ENCODE measurements at places on chromosomes 13 and 19. TPM values are rescaled to one million over a fixed set of nuclear protein-coding genes. Genes with fewer than 3 reads are reported as not detected.

DNA sequence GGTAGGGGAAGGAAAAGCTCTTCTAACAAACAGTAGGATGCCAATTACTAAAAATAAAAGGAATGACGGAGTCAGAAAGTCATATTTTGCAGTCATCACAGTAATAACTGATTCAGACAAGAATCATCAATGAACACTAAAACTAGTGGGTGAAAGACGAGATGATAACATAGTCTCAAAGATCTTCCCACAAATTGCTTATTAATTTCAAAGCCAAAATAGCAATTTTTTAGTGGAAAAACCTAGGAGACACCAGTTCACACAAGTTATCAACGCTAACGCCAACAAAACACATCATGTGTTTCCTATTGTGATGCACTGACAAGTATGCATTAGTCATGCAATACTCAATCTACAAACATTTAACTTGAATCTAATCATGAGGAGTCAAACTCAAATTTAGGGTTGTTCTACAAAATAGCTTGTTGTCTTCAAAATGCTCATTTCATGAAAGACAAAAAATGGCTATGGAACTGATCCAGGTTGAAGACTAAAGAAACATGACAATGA, 18.6 kb downstream of the ZNF233 start:
- peaks cover 2% of the 10 kb centered on the region for H3K36me3 ChIP-seq
- no peaks in the 10 kb centered on the region for H3K4me1 ChIP-seq
- H3K4me3 ChIP-seq: no peak overlapping the region
- no peak overlapping the region for H3K27ac ChIP-seq
- DNase-seq: no peak

GRCh38 chr13:43770871-43771270, 15.9 kb downstream of the ENOX1 start:
- no peaks in the 10 kb centered on the region for H3K4me1 ChIP-seq
- no peaks in the 10 kb centered on the region for H3K36me3 ChIP-seq
- no peaks in the 10 kb centered on the region for H3K27me3 ChIP-seq

DNA sequence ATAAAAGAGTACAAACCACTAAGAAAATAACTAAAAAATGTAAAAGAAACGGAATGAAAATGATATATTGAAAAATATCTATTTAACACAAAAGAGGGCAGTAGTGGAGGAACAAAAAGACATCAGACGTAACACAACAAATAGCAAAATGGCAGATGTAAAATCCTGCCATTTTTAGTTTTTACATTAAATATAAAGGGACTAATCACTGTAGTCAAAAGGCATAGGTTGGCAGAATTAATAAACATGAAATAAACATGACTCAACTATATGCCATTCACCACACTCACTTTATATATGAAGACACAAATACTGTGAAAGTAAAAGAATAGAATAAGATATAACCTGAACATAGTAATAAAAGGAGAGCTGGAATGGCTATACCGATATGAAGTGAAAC, 11.0 kb downstream of the MTUS2 start:
- no peaks in the 10 kb centered on the region for H3K27me3 ChIP-seq
- DNase-seq: no peak
- H3K4me1 ChIP-seq: no peaks in the 10 kb centered on the region
- H3K36me3 ChIP-seq: no peaks in the 10 kb centered on the region
- H3K27ac ChIP-seq: no peak overlapping the region

DNA sequence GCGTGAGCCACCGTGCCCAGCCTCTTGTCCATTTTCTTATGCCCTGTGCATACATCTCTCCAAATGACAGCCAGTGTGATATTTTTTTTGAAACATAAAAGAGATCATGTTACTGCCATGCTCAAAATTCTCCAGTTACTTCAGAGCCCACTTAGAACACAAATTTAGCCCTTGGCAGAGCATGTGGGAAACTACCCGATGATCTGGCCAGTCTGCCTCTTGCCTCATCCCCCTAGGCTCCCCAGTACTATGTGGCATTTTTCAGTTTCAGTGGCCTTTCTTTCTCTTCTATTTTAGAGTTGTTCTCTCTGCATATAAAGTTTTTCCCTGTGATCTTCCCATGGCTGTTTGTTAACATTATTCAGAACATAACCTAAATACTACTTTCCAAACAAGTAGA, 323.0 kb downstream of the GPC5 start:
- no peak for DNase-seq
- H3K27me3 ChIP-seq: peaks cover 2% of the 10 kb centered on the region
- H3K27ac ChIP-seq: no peak overlapping the region
- no peaks in the 10 kb centered on the region for H3K4me1 ChIP-seq
- no peak overlapping the region for H3K4me3 ChIP-seq

DNA sequence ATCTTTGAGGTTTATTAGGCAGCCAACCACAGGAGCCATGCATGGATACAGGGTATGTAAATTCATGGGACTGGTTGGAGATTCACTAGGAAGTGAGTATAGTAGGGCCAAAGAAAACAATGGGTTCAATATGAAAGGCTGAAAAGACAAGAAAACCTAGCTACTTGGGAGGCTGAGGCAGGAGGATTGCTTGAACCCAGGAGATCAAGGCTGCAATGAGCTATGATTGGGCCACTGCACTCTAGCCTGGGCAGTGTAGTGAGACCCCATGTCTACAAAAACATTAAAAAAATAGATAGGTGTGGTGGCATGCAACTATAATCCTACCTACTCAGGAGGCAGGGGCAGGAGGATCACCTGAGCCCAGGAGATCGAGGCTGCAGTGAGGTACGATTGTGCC, 10.3 kb upstream of the SLC1A5 start:
- no peak overlapping the region for H3K27ac ChIP-seq
- no peaks in the 10 kb centered on the region for H3K36me3 ChIP-seq
- DNase-seq: no peak
- H3K27me3 ChIP-seq: no peaks in the 10 kb centered on the region
- H3K4me1 ChIP-seq: peaks cover 27% of the 10 kb centered on the region
- H3K4me3 ChIP-seq: no peak overlapping the region

DNA sequence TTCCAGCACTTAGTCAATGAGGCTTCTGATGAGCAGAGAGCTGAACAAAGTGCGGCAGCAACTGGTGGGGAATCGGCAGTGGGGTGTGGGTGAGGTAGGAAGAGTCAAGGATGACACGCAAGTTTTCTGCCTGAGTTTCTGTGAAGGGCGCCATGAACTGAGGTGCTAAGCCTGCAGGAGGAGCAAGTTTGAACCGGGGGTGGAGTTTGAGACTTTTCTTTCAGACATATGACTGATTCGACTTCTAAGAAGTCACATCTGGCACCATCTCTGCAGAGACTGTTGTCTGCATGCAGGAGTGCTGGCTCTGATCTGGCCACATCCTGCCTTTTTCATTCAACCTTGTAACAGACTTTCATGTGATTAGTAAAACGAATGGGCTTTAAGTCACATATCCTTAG, 14.8 kb upstream of the GPI start:
- peaks cover 68% of the 10 kb centered on the region for H3K36me3 ChIP-seq
- no peak overlapping the region for H3K4me3 ChIP-seq
- H3K4me1 ChIP-seq: no peaks in the 10 kb centered on the region
- peak; percentile 47 for DNase-seq

- no peak overlapping the region for H3K4me3 ChIP-seq
- H3K36me3 ChIP-seq: no peaks in the 10 kb centered on the region
- peak; percentile 34 for DNase-seq
- H3K27ac ChIP-seq: no peak overlapping the region
- H3K4me1 ChIP-seq: peaks cover 3% of the 10 kb centered on the region
- H3K27me3 ChIP-seq: no peaks in the 10 kb centered on the region
Measured at GRCh38 chr13:73579574-73580274, 520.9 kb downstream of the KLF5 start.

GRCh38 chr13:53058065-53058679, 29.6 kb downstream of the OLFM4 start:
- H3K27ac ChIP-seq: no peak overlapping the region
- H3K4me3 ChIP-seq: no peak overlapping the region
- no peak for DNase-seq
- no peaks in the 10 kb centered on the region for H3K4me1 ChIP-seq
- H3K27me3 ChIP-seq: no peaks in the 10 kb centered on the region
- H3K36me3 ChIP-seq: no peaks in the 10 kb centered on the region

- H3K36me3 ChIP-seq: peaks cover 2% of the 10 kb centered on the region
- no peaks in the 10 kb centered on the region for H3K27me3 ChIP-seq
- peak overlapping the region; percentile 46 for H3K27ac ChIP-seq
- H3K4me3 ChIP-seq: peak overlapping the region; percentile 69
Measured at GRCh38 chr13:48094404-48094780, 512 bp downstream of the MED4 start.

GRCh38 chr13:29911781-29912418, 61.5 kb upstream of the UBL3 start:
- no peak for DNase-seq
- no peak overlapping the region for H3K4me3 ChIP-seq
- H3K27ac ChIP-seq: no peak overlapping the region
- no peaks in the 10 kb centered on the region for H3K27me3 ChIP-seq

The COG3 gene
- 18.6 TPM for polyA plus RNA-seq

The TPTE2 gene
- not detected for polyA plus RNA-seq

The RNU6-9 gene
- not detected for polyA plus RNA-seq

The MIA gene
- polyA plus RNA-seq: not detected
